Stimulated activated CD8-positive, alpha-beta memory T cell treated with anti-CD3 and anti-CD28 coated beads, Interleukin-15, amount 100 ng/mL, for 4 hours (primary cell): ENCODE measurements at places on chromosomes 4 and X.

DNA sequence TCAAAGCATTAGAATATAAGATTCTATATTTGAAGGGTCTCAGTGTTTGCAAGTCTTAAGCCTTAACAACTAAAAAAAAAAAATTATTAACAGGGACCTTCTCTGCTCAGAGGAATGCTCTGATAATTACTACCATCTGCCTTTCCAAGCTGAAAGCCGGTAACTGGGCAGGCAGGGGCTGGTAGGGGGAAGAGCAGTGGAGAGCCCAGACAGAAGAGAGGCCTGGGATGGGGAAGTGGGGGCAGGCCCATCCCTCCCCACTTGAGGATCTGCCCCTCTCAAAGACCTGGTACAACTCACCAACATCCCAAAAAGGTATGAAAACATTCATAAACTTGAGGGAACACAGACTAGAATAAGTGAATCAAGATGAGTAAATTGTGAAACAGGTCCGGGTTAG is 113.9 kb downstream of the QDPR start:
- no peak for DNase-seq

- DNase-seq: no peak
These were observed 523.1 kb downstream of the IQCM start for GRCh38 chr4:149292425-149293007.

DNA sequence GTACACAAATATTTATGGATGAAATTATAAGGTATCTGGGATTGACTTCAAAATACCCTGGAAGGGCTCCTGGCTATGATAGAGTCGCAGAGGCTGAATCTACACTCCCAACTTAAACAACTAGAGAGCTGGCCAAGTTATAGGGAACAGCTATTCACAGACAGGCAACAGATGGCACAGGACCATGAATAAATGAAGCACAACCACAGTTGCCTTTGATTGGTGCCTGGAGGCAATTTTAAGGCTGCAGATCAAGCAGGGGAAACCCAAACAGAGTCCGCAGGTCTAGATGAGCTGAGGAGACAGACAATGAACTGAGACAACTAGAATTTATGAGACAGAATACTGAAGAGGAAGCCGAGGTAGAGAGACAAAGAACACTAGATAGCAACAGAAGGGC is 155.9 kb downstream of the EVC2 start:
- no peak for DNase-seq

GRCh38 chrX:37796805-37797204 is 16.9 kb downstream of the CYBB start:
- no peak for DNase-seq

DNA sequence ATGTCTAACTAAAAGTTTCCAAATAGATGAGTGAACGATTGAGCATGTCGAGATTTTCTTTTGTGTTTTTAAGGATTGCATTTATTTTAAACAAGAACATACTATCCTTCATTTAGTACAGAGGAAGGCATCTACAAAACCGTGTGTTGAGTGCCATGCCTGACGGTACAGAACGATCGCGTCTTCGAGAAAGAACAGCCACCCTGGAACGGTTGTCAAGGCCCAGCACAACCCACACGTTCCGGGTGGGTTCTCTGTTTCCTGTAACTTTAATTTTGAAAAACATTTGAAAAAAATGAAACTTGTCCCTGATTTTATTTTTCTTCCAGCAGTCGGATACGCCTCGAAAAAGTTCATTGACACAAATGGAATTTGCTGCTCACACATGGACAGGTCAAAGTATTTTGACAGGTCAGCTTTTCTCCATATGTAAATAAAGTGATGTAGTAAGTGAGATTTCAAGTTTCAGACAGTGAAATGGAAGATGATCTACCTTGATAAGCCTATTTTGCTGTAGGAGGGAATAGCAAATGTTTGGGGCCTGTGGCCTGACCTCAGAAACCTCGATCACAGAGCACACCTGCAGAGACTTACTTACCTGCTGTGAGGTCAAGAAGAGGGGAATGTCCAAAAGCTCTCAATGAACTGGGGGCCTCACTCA is 24.4 kb upstream of the CYP4V2 start:
- DNase-seq: no peak

GRCh38 chrX:34562006-34562405 is 95.1 kb downstream of the TMEM47 start:
- no peak for DNase-seq

- DNase-seq: no peak
These were observed 64.8 kb downstream of the QDPR start for GRCh38 chr4:17447056-17447455.

DNA sequence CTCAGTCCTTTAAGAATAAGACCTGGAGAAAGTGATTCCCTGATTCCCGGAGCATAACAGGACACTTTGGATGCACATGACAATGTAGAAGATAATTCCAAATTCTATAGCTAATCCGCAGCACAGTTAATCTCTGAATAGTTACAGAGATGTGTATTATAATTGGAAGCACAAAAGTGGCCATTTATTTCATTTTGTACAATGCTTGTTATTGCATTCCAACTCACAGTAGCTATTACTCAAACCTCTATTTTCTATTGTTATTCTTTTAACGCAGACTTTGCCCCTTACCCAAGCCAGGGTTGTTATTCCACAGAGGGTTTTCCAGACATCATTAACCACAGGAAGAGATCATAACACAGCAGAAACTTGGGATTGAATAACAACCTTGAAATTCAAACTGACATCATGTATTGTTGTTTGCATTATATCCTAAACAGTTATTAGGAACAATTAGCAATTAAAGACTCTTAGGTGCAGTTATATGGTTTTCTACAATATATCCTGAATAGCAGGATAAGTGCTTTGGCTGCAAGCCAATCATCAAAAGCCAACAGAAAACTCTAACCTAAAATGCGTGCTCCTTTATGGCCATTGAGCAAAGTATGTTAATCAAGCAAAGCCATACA is 984.0 kb upstream of the TENM3 start:
- no peak for DNase-seq

- DNase-seq: no peak
These were observed at the start of gene MAGED2 for GRCh38 chrX:54807524-54808108. Gene MAGED2 (plus strand): TSS chrX:54807745. CDS start chrX:54809332, 1,587 bp downstream.

GRCh38 chr4:181908168-181908567 is 335.0 kb upstream of the TENM3 start:
- no peak for DNase-seq

DNA sequence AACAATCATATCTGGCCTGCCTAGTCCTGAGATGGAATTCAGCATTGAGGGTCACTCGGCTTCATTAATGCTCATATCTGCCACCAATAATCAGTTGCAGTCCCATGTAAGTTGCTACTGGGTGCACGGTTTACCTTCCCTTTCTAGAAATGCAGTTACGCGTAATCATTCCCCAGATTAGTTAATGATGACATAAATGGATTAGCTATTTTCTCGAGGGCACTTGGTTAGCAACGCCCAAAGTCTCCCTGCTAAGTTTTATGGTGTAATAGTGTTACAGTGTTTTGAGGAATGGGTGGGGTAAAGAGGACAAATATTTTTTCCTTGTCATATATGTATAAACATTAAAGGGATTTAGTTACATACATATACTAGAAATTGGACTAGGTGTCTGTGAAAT is 118.8 kb downstream of the MID1 start:
- no peak for DNase-seq

DNA sequence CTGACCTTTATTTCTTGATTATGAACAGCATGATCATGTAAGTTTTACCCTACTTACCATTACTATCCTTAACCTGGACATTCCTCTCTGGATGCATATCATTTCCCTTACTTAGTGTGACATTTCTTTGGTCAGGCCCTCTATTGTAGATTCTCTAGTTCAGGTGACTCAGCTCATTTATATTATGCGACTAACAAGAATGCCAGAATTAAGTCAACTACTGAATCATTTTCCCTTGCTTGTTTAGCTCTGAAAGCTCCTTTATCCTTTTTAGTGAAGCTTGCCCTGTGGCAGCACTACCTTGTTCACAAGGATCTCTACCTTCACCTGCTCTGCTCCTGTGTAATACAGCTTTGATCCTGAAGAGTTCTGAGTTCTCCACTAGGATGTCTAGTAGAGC is 15.1 kb upstream of the UGT2B17 start:
- DNase-seq: no peak

- no peak for DNase-seq
These were observed 13.4 kb upstream of the PAPSS1 start for GRCh38 chr4:107733431-107733925.

- DNase-seq: no peak
These were observed 389.3 kb downstream of the MAPK10 start for GRCh38 chr4:85970535-85970934.

DNA sequence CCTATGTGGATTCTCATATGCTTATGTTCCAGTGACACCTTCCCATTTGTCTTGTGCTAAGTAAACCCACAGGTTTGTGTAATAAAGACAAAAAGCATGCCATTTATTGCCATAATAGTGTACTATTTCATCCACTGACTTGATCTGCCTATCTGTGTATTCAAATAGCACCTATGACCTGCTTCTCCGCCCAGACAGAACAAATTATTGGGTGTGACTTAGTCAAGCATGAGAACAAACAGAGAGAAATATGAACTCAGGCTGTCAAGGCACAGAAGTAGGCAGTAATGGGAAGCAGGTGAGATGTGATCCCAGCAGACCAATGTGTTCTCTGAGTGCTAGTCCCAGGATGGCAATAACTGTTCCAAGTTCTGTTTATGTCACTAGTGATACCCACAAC is 25.4 kb downstream of the ELOVL6 start:
- no peak for DNase-seq

GRCh38 chr4:52037689-52038102 is 403 bp downstream of the SGCB start:
- DNase-seq: no peak

DNA sequence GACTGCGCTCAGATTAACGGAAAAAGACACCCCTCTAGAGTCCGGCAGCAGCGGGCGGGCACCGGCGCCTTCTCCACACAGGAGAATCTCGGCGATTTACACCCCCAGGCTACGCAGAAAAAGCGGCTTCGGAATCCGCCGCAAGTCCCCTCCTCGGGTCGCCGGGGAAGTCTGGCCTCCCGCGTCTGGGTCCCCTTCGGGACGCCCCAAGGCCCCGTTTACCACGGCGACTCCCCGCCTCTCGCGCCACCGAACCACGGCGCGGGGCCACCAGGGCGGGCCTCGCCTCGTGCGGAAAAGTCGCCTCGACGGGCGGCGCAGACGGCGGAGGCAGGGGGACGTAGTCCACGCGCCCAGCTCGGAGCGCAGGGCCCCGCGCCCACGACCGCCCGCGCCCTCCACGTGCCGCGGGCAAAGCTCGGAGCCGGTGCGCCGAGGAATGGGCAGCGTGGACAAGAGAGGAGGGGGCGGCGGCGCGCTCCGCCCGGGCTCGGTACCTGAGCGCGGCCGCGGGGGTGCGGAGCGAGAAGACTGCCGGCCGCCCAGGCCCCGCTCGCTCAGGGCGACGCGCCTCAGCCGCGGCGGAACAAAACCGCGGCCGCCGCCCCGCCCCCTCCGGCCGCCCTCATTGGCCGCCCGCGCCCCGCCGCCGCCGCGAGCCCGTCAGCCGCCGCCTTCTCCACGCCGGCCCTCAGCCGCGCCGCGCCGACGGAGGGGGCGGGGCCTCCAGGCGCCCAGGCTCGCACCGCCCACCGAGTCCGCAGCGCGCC is at the start of gene FAM53A:
FAM53A (minus strand) TSS at position 578 of the 770 bp plus-strand sequence. CDS start 15,572 bp downstream, outside the sequence.
- DNase-seq: peak; percentile 88

- DNase-seq: no peak
These were observed 23.9 kb upstream of the CENPU start for GRCh38 chr4:184757810-184758209.

DNA sequence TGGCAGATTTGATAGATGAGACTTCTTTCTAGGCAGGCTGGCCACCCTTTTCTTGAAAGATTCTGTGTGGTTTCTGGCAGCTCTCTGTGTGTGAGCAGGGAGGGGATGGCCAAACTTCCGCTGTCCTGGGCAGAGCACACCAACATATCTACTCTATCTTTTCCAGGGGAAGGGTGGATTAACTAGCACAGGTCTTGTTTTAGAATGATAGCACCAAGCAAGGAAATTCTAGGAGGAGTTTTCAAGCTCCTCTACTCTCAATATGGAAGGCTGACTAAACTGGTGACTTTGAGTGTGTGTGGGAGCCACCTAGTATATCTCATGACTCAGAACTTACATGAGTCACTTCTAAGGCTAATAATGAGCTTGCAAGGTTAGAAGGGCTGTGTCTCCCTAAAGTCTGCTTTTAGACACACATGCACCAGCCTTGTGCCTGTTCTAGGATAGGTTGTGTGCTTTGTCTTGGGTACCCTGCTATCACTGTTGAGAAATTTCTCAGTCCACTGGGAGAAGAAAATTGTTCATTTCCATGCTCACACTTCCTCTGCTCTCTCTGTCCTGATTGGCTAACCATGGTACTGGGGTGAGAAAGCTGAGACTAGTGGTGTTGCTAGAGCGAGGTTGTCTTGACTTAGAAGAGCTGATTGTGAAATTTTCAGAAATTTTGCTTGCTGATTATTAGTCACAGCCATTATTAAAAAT is 72.9 kb downstream of the YIPF6 start:
- DNase-seq: no peak

GRCh38 chr4:109877400-109877799 is 29.5 kb downstream of the LRIT3 start:
- DNase-seq: no peak

DNA sequence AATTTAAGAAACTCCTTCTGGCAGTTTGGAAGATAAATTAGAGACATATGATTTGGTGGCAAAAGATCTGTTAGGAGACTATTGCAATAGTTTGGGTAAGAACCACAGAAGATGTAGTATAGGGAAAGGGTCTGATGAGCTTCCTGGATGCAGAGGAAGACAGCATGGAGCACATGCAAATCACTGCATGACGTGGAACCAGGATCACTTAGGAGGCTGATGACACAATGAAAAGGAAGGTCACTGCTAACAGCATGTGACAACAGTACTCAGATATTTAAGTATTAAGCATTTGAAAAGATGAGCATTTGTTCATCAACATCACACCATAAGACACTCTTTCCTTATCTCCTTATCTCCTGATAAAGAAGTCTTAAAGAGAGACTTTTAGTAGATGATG is 167.8 kb upstream of the LDB2 start:
- DNase-seq: no peak

DNA sequence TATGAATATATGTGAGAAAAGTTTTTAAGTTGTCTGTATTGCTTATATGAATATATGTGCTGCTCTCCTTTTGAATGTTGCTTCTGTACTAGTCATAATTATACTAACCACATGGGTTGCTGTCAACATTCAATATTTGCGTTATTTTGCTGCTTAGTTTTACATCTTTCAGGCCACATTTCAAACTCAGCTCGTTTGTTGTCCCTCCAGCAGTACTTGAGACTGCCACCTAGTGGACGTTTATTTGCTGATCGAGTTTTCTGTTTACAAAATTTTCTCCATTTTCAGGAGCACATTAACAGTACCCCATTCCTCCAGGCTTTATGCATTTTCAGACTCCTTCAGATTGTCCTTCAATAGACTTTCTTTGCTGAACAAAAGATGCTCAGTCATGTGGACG is 75.8 kb downstream of the NUDT11 start:
- DNase-seq: no peak

- no peak for DNase-seq
These were observed 48.5 kb downstream of the ZCCHC12 start for GRCh38 chrX:118872102-118872566.

DNA sequence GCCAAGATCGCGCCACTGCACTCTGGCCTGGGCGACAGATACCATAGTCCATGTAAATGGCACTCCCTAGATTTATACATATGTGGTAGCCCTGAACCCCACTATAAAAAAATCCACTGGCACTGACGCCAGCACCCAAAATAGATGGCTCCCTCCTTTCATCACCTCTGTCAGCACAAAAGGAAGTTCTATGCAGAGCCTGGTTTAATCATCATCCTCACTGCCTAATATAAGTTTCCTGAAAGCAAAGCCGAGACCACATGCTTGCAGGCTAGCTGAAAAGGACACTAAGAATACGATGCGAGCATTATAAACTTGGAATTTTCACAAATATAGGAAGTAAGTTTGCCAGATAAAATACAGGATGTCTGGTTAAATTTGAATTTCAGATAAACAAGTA is 27.5 kb upstream of the DOCK11 start:
- DNase-seq: no peak
